Skin of body (tissue), 3 donors: ENCODE measurements at places on chromosomes 12 and 14. TPM values are rescaled to one million over a fixed set of nuclear protein-coding genes. Genes with fewer than 3 reads are reported as not detected.

DNA sequence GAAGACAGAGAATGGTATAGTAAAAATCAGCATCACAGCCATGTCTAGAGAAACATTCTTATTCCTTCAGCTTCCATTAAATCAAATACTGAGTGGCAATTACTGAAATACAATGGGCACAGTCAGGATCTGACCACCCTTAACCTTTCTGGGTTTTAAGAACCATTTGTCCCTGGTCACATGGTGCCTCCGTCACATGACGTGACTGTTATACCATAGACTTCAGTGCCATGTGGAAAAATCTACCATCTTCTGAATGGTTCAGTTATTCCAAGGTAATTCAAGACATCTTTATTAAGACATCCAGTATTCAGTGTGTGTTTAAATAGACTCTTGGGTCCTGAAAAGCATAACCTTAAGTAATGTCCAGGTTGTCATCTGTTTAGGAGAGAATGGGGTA, 553.1 kb upstream of the FLRT2 start:
- no peak for DNase-seq

GRCh38 chr14:77782202-77782601, 17.7 kb upstream of the ADCK1 start:
- DNase-seq: no peak

SETD3 gene
- total RNA-seq: 40.7 TPM

MDP1 gene
- 9.5 TPM for total RNA-seq

- no peak for DNase-seq
Measured at GRCh38 chr14:72605921-72606220, 288.0 kb downstream of the DPF3 start.
